ENCODE measurements at places on chromosomes 7 and 10.

DNA sequence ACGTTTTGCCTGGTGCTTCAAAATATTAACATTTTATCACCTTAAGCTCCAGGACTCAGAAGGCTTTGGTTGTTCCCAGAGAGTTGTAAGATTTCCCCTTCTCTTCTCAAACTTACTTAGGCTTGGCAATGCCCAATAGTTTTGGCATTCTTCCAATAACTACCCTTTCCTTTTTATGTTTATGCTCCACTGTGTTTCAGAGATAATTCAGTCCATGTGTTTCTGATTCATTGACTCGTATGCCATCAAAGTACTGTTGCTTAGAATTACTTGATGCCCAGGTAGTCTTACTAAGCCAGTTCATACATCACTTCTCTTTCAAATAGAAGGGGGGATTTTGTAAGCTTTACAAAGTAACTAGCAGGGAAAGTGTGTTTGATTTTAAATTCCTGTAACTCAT lies 66.6 kb downstream of the AGMO start:
- no peak for DNase-seq

- DNase-seq, result no peak
Observed at GRCh38 chr10:90047243-90047729, 345.9 kb downstream of the KIF20B start.

DNA sequence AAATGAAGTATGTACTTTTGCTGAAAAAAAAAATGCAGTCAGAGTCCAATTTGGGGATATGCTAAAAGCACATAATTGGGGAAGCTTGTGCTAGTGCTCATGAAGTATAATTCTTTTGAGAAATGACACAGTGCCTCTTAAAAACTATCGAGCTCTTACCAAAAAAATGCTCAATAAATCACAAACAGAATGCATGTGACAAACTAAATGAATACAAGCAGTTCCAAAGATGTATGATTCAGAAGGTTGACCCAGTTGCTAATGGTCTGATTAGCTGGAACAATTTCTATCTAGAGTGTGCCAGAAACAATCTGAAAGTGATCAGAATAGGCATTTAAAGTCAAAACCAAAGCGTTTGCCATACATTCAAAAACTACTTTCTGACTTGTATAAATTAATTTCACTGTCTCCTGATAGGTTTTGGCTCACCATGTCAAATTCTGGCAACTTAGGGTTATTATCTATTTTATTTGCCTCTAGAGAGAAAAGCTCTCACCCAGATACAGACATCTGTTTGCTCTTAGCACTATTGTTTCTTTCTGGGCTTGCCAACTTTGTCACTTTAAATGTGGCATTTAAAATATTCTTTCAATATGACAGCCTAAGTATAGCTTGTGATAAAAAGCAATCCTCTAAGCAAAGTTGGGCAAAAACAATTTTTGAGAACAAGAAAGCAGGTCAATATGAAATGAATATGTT lies 114.7 kb upstream of the AHR start:
- DNase-seq, result no peak

GRCh38 chr10:54961040-54961439 lies 160.0 kb upstream of the PCDH15 start:
- DNase-seq, result no peak

GRCh38 chr7:157433628-157434027 lies 96.8 kb downstream of the DNAJB6 start:
- no peak for DNase-seq

DNA sequence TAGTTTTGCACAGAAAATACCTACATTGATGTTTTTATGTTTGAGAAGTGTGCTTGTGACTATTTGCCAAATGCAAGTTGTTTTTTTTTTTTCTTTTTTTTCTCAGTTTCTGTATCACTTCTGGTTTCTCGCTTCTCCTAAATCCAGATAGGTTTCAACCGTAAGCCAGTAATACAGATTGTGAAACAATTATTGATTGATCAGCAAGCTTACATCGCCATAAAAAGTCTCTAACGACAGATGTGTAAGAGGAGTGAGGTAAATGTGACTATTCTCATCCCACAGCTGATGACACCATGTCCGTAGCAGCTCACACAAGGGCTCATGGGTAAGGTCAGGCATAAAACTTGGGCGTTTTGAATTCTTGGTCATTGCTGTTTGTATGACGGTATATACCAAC lies 202.8 kb upstream of the AKR1E2 start:
- no peak for DNase-seq

DNA sequence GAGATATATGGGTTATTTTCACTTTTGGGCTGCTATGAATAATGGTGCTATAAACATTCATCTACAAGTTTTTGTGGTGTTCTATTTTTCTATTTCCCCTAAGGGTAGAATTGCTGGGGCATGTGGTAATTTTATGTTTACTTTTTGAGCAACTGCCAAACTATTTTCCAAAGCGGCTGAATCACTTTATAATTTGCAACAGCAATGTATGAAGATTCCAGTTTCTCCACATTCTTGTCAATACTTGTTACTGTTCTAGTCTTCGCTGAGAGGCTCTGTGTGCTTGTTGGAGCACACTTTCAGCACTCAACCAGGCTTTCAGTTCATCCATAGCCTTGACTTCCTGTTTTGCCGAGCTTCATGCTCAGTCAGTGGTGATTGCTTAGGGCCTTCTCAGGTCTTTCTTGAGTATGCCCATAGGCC lies 39.0 kb downstream of the ADK start:
- DNase-seq, result no peak

- no peak for DNase-seq
Observed at GRCh38 chr7:32941681-32942414, 15.4 kb upstream of the FKBP9 start.

- no peak for DNase-seq
Observed at GRCh38 chr10:82982110-82982608, 1107.2 kb downstream of the NRG3 start.

DNA sequence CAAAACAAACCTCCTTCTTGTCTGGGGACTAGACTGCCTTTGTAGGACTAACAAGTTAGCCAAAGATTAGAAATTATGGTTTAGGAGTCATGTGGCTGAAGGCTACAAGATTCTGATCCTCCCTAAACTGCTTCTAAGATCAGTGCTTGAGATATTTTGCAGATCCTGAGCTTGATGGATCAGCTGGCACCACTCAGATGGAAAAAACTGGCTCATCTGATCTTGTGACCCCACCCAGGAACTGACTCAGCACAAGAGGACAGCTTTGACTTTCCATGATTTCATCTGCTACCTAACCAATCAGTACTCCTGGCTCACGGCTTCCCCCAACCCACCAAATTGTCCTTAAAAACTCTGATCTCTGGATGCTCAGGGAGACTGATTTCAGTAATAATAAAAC lies 271.5 kb upstream of the TAC1 start:
- no peak for DNase-seq

DNA sequence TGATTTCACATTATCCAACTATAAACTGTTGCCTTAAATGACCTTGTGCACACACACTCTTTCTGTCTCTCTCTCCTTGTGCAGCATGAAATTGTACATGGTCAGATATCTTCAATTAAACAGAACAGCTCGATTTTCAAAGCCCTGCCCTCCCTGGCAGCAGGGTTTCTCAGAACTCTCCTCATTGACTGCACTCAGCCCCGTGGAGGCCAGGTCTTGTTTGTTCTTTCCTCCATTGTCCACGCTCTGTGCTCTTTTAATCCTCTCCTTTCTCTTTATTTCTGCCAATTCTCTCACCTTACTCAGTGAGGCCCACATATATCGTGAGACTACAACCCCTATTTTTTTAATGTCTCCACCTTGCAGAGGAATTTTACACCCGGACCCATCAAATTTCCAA lies 175.9 kb upstream of the STK17A start:
- no peak for DNase-seq

- no peak for DNase-seq
Observed at GRCh38 chr10:50316174-50316573, 64.9 kb upstream of the ASAH2 start.

GRCh38 chr10:58457761-58458616 lies 54.7 kb upstream of the BICC1 start:
- DNase-seq, result no peak

DNA sequence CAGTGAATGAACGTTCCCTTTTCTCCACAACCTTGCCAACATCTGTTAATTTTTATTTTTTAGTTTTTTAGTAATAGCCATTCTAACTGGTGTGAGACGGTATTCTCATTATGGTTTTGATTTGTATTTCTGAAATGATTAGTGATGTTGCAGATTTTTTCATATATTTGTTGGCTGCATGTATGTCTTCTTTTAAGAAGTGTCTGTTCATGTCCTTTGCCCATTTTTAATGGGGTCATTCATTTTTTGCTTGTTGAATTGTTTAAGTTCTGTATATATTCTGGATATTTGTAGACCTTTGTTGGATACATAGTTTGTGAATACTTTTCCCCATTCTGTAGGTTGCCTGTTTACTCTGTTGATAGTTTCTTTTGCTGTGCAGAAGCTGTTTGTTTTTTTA lies 73.9 kb upstream of the MSRB2 start:
- DNase-seq, result no peak

DNA sequence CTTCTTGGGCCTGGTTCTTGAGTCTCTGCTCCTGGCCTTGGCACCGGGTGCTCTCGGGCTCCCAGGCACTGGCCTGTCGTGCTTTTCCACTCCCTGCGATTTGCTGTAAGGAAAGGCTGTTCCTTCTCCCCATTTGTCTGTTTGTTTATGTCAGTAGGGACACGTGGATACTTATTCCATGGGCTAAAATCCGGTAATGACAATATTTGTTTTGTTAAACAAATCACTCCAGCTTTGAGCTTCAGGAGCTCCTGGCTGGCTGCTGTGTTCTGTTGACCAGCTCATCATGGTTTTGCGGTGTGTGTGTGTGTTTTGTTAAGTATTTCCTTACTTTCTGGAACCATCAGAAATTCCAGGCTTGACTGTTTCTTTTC lies 17.5 kb upstream of the JAKMIP3 start:
- no peak for DNase-seq

- no peak for DNase-seq
Observed at GRCh38 chr7:16348251-16348650, 73.1 kb downstream of the CRPPA start.

GRCh38 chr7:134988161-134988560 lies 1.9 kb downstream of the AGBL3 start:
- DNase-seq, result no peak

- no peak for DNase-seq
Observed at GRCh38 chr10:43623351-43623750, 17.1 kb downstream of the ZNF485 start.

- no peak for DNase-seq
Observed at GRCh38 chr7:1520539-1521234, 9.8 kb upstream of the MAFK start.

DNA sequence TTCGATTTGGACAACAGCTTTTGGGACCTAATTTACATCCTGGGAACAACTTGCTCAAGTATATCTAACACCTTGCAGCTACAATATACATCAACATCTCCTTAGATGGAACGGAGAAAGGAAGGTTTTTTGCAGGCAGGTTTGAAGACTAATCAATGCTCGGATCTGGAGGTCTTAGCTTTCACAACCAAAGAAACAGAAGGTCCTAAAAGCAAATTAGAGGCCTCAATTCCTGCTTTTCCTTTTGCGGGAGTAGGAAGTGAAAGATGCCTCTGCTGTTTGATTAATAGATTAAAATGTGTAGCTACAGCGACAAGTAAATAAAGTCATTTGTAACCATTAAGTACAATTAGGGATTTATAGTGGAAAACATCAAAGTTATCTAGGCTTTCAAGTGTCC lies 3.7 kb upstream of the SP8 start:
- DNase-seq, result no peak

DNA sequence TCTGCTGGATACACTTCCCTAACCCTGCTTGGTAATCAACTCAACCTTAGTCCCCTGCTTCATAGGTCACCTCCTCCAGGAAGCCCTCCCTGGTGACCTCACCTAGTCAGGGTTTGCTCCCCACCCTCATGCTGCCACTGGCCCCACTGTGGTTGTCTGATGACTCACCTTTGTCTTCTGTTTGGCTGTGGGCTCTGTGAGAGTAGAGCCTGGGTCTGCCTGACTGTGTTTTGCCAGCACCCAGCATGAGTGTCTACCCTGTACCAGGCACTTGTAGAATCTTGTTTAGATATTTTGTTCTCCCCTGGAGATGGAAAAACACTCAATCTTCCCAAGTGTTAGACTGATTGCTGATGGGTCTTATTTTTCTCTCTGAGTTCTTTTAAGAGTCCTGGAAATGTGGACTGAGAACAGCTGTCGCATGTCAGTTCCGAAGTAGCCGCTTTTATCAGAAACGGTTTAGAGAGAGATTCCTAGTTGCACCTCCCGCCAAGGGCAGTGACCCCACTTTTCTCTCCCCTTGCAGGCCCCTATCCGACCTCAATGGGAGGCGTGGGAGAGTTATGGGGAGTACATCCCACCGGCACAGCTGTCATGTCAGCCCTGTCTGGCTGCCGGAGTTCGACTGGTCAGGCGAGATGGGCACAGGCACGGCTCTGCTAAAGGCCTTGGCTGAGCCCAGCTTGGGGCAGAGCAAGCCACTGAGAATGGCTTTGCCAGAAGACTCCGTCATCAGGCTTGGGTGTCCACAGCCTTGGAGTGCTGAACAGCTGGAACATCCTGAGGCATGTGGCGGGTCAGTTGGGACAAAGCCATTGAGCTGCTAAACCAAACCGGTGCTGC lies 134.3 kb downstream of the GRK5 start:
- DNase-seq, result peak; percentile 48

DNA sequence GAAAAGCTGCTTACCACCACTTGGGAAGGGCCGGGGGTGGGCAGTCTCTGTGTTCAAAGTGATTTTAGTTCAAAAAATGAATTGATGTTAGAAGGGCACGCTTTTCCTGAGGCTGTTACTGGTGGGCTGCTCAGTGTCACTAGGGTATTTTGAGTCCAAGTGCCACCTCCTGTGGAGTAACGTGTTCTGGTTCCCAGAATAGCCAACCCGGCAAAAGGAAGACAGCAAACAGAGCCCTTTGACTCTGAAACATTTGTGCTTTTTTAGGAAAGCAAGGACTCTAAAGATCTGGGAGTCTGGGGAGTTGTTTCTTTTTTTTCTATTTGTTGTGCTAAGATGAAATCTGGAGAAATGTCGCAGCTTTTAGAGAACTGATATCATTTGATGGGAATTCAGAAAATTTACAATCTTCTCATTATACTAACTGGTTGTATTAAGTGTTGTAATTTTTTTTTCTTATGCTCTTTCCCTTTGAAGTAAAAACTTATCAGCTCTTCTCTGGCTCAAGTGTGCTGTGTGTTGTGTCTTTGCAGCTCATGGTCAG lies 66.2 kb downstream of the MKX start:
- DNase-seq, result no peak

- no peak for DNase-seq
Observed at GRCh38 chr10:37703833-37704382, 153.5 kb downstream of the ZNF248 start.

GRCh38 chr10:116631871-116632295 lies 11.1 kb downstream of the PNLIPRP2 start:
- no peak for DNase-seq

- DNase-seq, result no peak
Observed at GRCh38 chr7:51026341-51026740, 243.6 kb upstream of the GRB10 start.

Measured in stimulated activated CD4-positive, alpha-beta T cell treated with anti-CD3 and anti-CD28 coated beads, Interleukin-2, amount 100 ng/mL, for 24 hours (primary cell).